Globus pallidus (tissue), 1 donor: ENCODE measurements at places on chromosomes 12 and 14.

DNA sequence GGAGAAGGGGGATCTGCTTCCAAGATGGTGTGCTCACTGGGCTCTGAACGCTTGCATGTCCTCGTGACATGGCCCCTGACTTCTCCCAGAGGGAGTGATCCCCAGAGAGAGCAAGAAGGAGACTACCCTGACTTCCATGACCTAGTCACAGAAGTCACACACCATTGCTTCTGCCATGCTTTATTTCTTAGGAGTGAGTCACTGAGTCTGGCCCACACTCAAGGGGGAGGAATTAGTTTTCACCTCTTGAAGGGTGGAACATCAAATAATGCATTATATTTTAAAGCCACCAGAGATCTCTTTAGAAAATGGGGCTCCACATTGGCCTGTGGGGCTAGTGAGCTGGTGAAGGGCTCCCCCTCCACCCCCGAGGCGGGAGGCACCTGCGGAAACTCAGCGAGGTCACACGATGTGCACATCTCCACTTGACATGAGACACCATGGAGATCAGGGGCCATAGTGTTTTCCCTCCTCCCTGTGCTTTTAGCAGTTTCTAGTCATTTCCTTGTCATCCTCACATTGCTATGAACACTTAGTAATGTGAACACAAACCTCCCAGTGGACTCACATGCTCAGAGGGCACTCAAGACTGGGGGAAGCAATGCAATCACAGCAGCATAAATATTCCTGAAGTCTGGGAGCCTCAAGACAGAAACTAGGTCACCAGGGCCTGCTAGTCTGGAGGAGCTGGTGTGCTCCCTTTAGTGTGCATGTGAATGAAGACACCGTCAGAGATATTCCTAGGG is 87.4 kb upstream of the FZD10 start:
- no peak for DNase-seq

DNA sequence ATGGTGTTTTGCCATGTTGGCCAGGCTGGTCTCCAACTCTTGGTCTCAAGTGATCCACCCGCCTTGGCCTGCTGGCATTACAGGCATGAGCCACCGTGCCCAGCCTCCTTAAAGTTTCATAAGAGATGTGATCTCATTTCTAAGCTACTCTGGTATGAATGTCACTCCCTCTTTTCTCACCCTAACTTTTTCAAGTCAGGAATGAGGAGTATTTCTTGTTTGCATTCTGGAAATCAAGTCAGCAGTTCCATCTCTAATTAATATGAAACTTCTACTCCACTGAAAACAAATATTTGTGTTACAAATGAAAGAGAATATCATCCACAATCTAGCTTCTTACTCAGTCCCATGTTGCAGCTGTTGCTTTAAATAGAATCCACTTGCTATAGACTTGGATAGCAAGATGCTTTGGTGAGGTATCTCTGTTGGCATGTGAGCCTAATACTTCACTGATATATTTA is 61.3 kb downstream of the ARF6 start:
- no peak for DNase-seq

DNA sequence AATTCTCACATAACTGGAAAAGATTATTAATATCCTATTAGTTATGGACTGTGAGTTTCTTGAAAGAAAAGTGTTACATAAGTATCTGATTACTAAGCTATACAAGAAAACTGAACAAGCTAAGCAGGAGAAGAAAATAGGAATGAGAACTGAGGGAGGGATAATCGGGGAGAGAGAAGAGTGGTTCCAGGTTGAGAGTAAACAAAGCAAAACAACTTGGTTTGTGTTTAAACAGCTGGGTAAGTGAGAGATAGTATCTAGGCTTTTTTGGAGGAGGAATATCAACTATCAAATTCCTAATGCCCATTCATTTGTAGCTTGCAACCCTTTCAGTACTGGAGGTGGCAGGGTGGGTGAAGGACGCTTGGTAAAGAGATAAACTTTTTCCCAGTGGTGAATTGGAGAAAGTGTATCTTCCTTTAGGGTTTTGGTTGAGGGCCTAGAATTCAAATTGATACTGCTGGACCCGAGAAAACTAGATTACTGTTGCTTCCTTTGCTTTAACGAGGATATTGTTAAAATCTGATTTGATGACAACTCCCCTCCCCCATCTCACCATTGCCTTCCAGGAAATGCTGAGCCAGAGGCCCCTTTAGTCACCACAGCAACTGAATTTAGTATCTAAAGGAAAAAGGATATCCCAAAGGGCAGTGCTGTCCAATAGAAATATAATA is 2.0 kb upstream of the SLC2A3 start:
- DNase-seq: no peak

GRCh38 chr12:104714369-104714768 is 243.7 kb downstream of the SLC41A2 start:
- no peak for DNase-seq

DNA sequence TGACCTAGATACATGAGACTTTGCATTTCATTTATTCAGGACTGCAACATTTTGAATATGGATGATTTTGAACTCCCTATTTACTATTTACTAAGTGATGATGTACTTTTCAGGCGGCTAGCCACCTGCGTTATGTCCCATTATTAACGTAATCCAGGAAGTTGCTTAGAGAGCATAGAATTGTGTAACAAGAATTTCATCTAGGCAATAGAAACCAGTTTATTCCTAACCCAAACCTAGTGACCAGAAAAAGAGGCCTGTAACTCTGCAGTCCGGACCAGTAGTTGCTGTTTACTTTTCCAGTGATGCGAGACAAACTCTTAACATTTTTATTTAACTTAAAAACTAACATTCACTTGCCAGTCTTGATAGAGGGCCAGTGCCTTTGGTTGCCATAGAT is 12.3 kb downstream of the NUDT4 start:
- no peak for DNase-seq

DNA sequence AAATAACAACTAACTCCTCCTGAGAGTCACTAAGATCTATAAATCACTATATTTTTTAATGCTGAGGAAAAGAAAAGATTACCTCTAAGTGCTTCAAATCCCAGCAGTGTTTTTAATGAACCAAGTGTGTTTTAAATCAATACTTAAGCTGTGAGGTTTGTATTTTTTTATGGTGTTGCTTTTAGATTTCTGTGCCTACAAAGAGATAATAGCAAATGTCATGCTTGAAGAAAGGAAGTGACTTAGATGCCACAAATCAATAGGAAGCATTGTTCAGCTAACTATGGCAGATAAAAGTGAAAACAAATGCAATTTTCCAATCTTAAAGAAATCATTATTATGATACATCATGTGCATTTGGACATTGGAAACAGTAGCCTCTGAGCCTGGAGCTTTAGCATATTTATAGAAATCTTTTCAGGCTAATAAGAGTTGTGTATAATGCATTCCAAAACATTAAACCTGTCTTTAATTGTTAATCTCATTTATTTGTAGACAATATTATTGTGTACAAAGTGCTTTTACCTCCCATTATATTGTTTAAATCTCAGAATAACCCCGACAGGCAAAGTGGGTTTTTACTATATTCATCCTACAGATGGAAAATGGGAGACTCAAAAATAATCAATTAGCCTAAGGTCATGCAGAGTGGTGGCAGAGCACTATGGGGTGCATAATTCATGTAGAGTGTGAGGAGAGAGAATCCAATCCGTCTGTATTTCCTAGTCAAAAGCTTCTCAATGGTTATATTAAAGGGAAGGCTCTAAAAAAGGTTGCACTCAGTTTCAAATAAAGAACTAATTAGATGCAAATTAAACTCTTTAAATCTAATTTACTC is 486.2 kb downstream of the NAV3 start:
- no peak for DNase-seq

- DNase-seq: no peak
Measured at GRCh38 chr12:64911081-64911480, 86.6 kb downstream of the TBC1D30 start.

DNA sequence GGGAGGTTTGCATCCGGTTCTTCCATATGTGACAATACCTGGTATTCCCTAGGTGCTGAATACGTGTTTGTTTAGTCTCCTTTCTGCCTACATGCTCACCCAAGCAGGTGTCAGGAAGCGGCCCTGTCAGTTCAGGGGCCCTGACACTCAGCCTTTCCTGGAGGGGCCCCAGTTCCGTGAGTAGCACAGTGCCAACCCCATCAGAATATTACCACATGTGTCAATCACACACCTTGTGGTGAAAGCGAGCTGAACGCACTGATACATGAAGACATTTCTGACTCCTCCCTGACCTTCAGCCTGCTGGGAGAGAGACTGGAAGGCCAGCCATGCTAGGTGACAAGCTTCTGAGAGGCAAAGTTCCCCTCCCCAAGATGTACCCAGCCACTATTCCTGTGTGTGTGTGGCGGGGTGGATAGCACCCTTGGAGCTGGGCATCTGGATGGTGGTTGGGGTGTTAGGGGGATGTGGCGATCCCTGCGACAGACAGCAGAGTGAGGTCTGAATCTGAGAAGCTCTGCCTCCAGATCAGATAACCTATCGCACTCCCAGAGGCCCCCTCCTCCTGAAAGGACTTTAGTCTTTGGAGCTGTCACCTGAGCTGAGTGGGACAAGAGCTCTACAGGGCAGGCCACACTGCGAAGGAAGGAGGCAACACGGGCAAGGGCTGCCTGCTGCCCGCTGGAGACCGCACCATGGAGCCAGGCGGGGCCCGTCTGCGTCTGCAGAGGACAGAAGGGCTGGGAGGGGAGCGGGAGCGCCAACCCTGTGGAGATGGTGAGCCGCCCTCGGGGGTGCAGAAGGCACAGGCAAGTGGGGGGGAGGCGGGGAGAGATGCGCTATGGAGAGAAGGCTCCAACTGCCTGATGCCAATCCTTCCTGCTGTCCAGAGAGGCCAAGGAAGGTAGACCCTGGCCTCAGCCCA is at the start of gene SOAT2:
SOAT2 (plus strand) TSS at position 604 of the 925 bp plus-strand sequence; CDS start at position 696, 92 bp downstream.
- DNase-seq: no peak

- no peak for DNase-seq
Measured at GRCh38 chr14:38056270-38056669, 151.4 kb upstream of the SSTR1 start.

GRCh38 chr12:8630131-8630530 is 17.5 kb upstream of the AICDA start:
- DNase-seq: no peak

DNA sequence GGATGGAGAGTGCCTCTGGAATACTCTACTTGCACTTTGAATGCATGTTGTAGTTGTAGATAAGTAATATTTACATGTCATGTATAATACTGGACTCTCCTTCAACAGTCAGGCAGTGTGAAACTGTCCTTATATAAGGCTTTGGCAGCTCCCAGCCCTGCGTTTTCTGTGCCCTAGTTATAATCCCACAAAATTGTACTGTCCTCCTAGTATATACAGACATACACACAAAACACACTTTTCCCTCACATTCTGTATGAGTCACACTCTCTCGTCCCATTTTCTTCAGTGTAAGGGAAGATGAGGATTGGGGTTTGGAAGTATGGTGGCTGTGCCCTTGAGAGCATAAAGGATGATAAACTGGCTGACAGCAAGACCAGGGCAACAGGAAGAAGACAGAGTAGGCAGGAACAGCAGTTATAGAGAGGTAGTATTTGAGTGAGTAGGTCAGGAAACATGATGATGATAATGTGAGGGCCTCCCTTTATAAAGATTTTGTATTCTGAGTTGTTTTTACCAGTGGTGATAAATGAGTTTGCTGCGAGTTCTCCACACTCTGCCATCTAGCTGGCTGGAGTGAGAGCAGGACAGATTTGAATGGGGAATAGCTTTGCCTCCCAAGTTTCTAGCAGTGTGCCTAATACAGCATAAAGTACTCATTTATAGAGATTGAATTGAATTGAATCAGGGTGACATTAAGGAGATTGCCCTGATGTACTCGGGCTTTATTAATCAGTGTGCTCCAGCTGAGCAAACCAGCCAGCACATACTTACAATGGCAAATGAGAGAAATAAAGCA is 5.0 kb downstream of the CREBL2 start:
- no peak for DNase-seq

DNA sequence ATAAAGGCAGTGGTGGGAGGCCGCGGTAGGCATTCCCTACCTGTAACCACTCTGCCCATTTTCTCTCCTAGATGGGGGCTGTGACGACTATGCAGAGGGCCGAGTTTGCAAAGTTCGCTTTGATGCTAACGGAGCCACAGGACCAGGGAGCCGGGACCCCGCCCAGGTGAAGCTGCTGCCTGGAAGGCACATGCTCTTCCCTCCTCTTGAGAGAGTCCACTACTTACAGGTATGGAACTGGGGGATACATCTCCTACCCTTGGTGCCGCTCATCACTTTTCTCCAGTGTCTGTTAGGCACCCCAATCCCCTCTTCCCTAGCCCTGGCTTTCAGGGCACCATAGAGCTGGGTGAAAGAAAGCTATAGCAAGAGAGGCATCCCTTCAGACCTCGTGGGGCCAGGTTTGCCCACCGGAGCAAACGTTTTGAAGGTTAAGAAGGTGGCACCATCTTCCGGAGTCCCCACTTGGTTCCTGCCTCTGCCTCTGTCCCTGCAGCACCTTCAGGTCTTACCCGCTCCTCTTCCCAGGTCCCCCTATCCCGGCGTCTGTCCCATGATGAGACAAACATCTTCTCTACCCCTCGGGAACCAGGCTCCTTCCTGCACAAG is 2.0 kb upstream of the P3H3 start:
- DNase-seq: no peak

DNA sequence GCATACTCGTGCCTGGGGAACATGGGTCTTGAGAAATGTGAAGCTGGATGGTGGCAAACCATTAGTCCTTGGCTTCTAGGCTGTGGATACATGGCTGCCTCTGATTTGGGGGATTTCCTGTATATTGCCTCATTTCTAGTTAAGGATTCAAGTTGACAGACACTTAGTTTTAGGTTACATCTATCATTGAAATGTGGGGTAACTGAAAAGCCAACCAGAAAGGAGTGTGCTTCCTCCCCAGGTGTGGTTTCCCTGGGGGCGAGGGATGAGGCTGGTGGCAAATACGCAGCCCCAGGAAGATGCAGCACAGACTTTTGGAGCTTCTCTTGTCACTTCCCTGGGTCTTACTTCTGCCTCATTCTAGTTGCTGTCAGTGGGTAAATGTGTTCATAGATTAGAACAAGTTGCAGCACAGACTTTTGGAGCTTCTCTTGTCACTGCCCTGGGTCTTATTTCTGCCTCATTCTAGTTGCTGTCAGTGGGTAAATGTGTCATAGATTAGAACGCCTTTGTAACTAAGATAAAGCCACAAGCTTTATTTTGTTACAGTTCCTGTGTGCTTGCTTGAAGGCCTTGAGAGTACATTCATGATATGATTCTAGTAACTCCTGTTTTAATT is 85.1 kb downstream of the BORCS5 start:
- no peak for DNase-seq

DNA sequence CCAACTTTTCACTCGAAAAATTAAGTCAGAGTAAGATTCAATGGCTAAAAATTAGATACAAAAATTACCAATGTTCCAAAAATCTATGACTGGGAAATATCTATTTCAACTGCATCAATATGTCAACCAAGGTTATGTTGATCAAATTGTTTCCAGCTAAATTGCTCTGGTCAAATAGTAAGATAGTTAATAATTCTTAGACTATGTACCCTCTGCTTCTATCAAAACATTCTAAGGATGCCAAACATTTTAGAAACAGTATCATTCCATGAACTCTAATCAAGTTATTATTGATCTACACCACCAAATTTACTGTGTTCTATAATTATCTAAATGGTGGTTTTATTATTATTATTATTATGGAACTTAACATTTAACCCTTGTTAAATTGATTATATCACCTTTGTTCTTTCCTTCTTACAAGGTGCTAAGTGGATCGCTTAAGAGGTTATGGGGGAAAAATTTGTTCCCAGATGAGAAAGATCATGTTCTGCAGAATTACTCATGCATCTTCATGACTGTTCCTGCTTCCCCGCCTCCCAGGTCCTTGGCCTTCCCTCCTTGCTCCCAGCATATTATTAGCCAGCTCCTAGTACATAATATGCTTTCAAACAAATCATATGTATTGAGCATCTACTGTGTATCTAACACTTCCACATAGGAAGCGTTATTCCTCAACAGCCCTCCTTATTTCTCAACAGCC is 240.5 kb upstream of the KRR1 start:
- DNase-seq: no peak

GRCh38 chr12:27973487-27973890 is 956 bp upstream of the PTHLH start:
- no peak for DNase-seq
